Activated T-helper 1 cell treated with anti-CD3 and anti-CD28 coated beads, Interleukin-2, amount 50 U/mL, for 16 hours (primary cell): ENCODE measurements at places on chromosomes 5 and 9.

- DNase-seq: no peak
Observed at GRCh38 chr5:21672911-21673310, 1180.2 kb downstream of the CDH12 start.

DNA sequence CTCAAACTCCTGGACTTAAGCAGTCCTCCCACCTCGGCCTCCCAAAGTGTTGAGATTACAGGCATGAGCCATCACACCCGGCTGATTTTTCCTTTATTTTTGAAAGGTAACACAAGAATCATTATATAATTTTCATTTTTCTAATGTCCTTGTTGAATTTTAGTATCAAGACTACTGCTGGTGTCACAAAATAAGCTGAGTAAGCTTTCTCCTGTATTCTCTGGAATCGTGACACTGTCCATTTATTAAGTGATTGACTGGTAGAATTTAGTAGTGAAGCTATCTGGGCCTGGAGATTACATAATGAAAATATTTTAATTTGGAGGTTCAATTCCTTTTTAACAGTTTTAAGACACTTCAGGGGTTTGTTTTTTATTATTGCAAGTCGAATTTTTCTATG, 9.5 kb downstream of the CDK20 start:
- no peak for DNase-seq

GRCh38 chr9:126461029-126461428, 134.4 kb downstream of the MVB12B start:
- no peak for DNase-seq

DNA sequence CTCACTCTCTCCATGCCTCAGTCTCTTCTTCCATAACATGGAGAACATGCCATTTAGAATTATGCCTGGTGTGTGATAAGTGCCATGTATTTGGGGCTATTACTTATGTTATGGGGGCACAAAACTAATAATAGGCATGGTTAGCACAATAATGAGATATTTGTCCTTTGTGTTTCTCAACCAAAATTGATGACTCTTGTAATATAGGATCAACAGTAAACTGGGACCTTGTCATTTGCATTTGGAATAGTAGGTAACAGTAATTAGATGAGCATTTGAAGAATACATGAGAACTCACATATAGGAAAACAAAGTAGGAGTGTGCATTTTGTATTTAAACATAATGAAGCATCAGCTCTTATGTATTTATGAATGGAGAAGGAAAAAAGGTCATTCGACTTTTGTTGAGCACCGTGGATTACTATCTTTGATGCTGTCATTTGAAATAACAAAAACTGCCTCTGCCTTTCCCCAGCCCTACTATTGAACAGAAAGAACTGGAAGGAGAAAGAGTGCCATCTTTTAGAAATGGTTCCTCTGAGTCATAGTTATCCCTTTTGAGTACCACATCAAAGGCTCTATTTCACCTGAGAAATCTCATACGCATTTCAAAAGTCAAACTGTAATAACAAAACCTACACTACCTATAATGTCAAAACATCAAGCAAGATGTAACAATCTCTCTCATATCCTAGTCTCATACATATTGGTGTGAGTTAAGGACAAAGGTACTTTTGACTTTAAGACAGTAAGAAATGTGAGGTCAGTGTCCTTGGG, 655.2 kb downstream of the PDE4D start:
- DNase-seq: no peak

- no peak for DNase-seq
Observed at GRCh38 chr5:151054709-151055108, 26.1 kb downstream of the TNIP1 start.

DNA sequence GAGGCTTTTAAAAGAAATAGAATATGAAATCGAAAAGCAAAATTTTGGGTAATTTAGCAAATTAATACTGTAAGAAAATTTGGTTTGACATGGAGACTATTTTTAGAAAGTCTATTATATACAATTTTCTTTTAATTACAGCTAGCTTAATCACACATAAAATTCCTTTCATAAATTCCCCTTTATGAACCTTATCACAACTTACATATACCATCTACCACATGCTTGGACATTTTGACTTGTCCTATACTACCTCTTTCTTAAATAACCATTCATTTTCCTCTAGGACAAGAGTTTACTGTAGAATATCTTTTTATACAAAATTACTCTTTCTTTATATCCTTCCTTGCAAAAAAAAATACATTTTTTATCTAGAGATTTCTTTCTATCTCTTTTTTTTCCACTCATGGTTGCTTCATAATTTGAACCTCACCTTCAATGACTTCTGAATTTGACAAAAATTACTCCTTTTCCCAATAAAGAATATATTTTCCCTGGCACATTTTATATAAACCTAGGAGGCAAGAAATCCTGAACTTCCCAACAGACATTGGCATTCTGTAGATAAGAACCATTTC, 34.0 kb upstream of the SYK start:
- no peak for DNase-seq

- DNase-seq: no peak
Observed at GRCh38 chr9:90846770-90847419, 45.3 kb downstream of the SYK start.

- no peak for DNase-seq
Observed at GRCh38 chr9:97480174-97480573, 21.3 kb upstream of the TMOD1 start.

DNA sequence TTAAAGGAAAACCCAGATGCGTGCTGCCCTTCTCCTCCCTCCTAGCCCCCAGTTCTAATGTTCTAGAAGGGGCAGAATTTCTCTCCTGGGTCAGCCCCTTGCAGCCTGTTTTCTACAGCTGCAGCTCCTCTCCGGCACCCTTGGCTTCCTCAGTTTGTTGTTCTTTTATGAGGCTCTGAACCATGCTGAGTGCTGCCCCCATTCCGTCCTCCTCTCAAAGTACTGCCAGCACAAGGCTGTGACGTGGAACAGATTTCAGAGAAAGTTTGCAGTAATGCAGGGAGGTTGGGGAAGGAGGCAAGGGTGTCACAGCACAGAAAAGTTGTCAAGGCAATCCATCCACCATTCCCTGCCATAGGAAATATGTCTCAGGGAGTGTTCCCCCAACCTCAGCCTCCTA, 63.3 kb downstream of the RGS3 start:
- no peak for DNase-seq

GRCh38 chr5:66958980-66959641, 237.5 kb downstream of the CD180 start:
- DNase-seq: no peak

GRCh38 chr5:170885809-170886208, 24.0 kb downstream of the RANBP17 start:
- DNase-seq: no peak

DNA sequence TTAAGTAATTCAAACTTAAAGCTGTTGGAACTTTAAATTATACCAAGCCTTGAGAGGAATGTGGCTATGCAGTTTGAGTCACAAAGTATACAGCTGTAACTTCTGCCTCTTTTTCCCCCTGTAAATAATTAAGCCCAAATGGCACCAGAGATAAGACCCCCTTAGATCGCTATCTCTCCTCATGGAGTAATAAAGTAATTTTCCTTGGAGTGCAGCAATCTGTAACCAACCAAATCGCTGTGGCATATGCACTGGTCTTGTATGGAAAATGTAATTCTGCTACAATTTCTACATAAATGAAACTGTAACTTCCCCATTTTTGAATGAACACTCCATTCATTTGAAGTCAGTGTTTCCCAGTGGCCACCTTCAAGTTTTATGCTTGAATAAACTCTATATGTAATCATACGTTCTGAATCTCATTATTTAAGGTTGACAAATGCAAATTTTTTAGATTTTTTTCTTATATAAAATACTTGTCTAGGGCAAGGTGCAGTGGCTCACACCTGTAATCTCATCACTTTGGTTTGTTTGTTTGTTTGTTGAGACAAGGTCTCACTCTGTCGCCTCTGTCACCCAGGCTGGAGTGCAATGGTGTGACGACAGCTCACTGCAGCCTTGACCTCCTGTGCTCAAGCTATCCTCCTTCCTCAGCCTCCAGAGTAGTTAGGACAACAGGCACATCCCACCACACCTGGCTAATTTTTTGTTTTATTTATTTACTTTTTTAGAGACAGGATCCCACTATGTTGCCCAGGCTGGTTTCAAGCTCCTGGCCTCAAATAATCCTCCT, 12.3 kb downstream of the SUSD1 start:
- DNase-seq: no peak

GRCh38 chr5:82068723-82069122, 96.9 kb downstream of the ATG10 start:
- DNase-seq: no peak

GRCh38 chr5:7518947-7519560, 123.1 kb downstream of the ADCY2 start:
- DNase-seq: no peak

DNA sequence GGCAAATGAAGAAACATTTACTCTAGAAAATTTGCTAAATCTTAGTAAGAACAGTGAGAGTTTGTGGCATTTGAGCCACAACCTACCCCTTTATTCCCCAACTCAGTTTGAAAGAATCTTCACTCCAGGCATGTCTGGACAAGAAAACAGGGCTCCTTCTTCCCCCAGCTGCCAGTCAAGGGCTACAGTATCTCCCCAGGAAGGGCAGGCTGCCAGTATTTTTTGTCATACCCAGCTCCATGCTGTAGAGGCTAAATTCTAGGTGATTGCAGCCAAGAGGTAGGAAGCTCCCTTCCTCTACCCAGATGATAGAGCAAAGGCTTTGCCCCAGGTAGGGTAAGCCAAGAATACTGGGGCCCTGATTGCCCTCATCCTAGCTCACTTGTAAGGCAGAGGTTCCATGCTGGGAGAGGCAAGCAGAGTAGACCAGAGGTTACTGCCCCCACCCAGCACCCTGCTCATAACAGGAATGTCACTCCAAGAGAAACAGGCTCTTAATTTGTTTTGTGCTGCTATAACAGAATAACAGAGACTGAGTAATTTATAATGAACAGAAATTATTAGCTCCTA, 20.0 kb upstream of the GRPEL2 start:
- no peak for DNase-seq
